ENCODE measurements at places on chromosomes 16 and 17. TPM values are rescaled to one million over a fixed set of nuclear protein-coding genes. Genes with fewer than 3 reads are reported as not detected.

Gene KRTAP9-2
- polyA plus RNA-seq, result not detected

Gene KRTAP3-1
- polyA plus RNA-seq, result not detected

Gene NPIPA3
- 0.26 TPM for polyA plus RNA-seq

Gene KRTAP17-1
- polyA plus RNA-seq, result not detected

Gene HID1
- polyA plus RNA-seq, result 2.5 TPM

Gene CHST6
- 0.30 TPM for polyA plus RNA-seq

Gene FLCN
- polyA plus RNA-seq, result 18.0 TPM

DNA sequence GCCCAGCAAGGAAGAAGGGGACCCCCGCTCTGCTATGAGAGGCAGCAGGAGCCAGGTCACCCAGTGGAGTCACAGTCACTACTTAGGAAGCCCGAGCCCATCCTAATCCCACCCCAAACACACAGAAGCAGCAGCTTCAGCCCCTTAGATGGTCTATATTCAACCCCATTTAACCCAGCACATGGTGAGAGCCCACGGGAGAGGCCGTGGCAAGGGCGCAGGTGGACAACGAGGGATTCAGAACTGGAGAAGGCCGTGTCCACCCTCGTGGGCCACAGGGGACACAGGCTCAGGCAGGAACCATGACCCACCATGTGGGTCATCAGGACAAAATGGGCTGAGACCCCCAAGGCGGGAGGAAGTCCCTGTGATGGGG lies 1.6 kb upstream of the TRPV3 start:
- no peak for DNase-seq

GRCh38 chr17:71252436-71252835 lies 868.4 kb upstream of the SOX9 start:
- no peak for DNase-seq

- no peak for DNase-seq
Observed at GRCh38 chr16:12094537-12095265, 118.2 kb downstream of the SNX29 start.

DNA sequence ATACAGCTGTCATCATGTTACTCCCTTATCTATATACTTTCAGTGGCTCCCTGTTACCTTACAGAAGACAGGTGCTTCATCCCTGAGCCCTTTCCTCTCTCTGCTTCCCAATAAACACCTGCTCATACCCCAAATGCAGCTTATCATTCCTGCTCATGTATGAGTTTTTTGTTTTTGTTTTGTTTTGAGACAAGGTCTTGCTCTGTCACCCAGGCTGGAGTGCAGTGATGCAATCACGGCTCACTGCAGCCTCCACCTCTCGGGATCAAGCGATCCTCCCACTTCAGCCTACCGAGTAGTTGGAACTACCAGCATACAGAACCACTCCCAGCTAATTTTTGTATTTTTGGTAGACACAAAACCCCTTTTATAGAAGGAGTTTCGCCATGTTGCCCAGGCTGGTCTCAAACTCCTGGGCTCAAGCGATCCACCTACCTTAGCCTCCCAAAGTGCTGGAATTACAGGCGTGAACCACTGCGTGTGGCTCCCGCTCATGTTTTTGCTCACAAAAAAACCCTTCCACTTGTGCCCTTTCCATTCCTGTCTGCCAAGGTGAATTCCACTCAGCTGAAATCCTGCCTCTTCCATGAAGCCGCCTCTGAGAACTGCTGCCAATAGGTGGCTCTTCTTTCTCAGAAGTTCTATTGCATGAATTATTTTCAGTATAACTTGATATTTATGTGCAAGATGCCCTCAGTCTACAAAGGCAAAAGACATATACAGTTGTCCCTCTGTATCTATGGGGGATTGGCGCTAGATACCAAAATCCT lies 7.9 kb upstream of the RNF157 start:
- no peak for DNase-seq

DNA sequence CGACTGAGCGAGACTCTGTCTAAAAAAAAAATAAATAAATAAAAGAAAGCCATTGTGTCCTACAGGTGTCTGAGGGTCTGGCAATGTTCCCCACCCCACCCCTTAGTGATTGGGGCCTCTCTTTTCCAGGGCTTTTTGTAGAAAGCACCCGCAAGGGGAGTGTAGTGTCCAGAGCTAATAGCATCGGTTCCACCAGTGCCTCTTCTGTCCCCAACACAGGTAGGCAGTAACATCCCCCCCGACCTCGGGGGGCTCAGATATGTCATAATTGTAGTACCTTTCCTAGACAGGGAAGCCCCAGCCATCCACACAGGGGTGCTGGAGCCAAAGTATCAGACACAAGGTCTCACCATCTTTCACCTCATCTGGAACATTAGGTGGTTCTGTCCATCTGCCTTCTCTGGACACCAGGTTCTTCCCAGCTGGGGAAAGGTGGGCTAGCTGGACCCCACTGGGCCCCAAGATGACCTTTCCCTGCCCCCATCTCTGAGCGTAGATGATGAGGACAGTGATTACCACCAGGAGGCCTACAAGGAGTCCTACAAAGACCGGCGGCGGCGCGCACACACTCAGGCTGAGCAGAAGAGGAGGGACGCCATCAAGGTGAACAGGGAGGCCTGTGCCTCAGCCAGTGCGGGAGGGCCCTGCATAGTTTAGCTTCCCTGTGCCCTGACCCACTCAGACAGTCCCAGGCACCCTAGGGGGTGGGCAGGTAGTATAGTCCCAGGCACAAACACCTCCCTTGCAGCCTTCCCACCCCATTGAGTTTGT lies 1.6 kb downstream of the MLX start:
- no peak for DNase-seq

GRCh38 chr16:88923450-88923849 lies 53.6 kb downstream of the CBFA2T3 start:
- no peak for DNase-seq

- no peak for DNase-seq
Observed at GRCh38 chr16:23146877-23147601, 2.2 kb downstream of the USP31 start.

- no peak for DNase-seq
Observed at GRCh38 chr17:57125406-57125805, 40.4 kb downstream of the AKAP1 start.

DNA sequence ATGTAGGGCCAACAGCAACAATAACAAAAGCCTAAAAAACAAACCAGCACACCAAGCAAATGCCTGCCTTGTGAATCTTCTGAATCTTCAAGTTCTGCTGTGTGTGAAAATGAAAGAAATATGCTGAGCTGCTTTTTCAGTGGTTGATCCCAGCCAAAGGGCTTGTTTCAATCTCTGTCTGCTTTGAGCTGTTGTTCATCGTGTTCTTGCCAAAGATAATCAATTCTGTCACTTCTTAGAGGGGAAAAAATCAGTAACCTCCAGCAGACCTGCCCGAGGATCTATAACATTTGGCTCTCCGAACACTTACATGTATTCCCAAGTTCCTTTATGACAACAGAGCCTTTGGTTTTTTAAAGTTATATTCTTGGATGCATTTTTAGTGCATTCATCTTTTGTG lies 65.9 kb downstream of the VPS35L start:
- DNase-seq, result no peak
